ENCODE measurements at places on chromosomes 2 and 18. TPM values are rescaled to one million over a fixed set of nuclear protein-coding genes. Genes with fewer than 3 reads are reported as not detected.

The IL36B gene
- not detected for total RNA-seq

The PSTPIP2 gene
- 14.4 TPM for total RNA-seq

The GAREM2 gene
- 3.3 TPM for total RNA-seq

The CNGA3 gene
- total RNA-seq: not detected

The STEAP3 gene
- 17.4 TPM for total RNA-seq

The CDKL4 gene
- not detected for total RNA-seq

The NOL4 gene
- total RNA-seq: not detected

The CYP27C1 gene
- 0.21 TPM for total RNA-seq

The SLC40A1 gene
- 27.8 TPM for total RNA-seq

- no peak for DNase-seq
Measured at GRCh38 chr2:170217778-170218251, 39.9 kb downstream of the MYO3B start.

DNA sequence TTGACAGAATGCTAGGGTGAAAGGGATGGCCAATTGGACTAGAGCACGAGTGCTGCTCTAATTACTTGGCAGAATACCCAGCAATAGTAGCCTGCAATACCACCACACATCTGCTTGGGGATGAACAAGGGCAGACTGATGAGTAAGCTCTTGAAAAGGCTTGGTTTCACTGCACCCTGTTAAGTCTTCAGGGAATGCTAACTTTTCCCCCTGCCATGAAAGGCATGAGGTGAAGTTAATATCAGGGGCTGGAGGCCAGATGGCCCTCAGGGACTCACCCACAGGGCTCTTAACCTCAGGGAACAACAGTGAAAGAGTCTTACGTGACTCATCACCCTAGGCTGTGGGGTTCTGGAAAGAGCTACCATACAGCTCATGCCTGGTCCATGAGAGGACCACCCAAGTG, 51.7 kb upstream of the MYL1 start:
- no peak for DNase-seq

DNA sequence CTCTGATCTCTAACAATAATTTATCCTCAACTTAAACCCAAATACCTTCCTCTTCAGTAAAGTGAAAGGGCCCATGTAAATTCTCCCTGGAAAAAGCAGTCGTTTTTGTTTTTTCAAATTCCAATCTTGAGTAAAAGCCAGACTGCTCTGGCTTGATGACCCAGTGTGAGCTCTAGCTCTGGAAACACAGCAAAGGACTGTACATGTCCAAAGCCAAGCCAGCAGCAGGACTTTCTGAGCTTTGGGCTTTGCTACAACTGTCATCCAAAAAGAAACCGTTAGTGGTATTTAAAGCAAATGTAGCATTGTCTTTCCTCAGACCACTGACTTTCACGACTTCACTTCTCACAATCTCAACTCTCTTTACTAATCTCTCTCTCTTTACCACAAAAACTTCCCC, 25.4 kb downstream of the SH3YL1 start:
- no peak for DNase-seq

GRCh38 chr18:37297106-37297505, 268.5 kb downstream of the CELF4 start:
- DNase-seq: no peak

- no peak for DNase-seq
Measured at GRCh38 chr2:11674983-11675382, 5.0 kb upstream of the NTSR2 start.

DNA sequence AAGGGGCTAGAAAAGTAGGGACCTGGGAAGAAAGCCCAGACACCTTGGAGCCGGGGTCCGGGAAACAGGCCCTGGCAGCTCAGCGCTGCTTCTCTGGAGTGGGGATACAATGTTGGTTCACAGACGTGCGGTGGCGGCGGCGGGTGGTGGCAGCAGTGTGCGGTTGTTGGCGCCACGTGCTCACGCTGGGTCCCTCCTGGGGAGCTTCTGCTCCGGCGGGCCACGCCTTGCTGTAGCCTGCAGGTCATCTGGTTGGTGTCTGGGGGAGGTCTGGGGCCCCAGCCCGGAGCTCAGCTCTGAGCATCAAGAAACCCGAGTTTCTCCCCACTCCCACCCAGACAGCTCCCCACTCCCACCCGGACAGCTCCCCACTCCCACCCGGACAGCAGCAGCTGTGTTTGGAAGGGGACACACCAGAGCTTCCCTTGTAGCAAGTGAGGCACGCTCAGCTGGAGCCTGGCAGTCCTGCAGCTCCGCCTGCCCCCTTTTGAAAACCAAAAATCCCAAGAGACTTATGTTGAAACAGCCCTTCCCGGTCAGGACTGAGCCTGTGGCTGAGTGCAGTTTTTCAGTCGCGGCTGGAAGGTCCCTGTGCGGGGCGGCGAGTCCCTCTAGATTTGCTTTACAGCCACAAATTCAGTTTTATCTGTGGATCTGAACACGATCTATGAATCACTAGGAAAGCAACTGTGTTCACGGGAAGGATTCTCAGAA, 46.9 kb downstream of the NFATC1 start:
- peak; percentile 46 for DNase-seq

GRCh38 chr2:159946326-159946999, 116.0 kb downstream of the PLA2R1 start:
- DNase-seq: no peak

GRCh38 chr2:120863661-120864320, 128.1 kb downstream of the GLI2 start:
- peak; percentile 44 for DNase-seq

GRCh38 chr2:153963256-153963655, 91.5 kb downstream of the GALNT13 start:
- no peak for DNase-seq

- DNase-seq: no peak
Measured at GRCh38 chr2:136225950-136226835, 108.2 kb upstream of the CXCR4 start.

GRCh38 chr2:10489842-10490555, 41.9 kb upstream of the ODC1 start:
- no peak for DNase-seq

- DNase-seq: no peak
Measured at GRCh38 chr2:33358878-33359277, 117.6 kb upstream of the RASGRP3 start.

DNA sequence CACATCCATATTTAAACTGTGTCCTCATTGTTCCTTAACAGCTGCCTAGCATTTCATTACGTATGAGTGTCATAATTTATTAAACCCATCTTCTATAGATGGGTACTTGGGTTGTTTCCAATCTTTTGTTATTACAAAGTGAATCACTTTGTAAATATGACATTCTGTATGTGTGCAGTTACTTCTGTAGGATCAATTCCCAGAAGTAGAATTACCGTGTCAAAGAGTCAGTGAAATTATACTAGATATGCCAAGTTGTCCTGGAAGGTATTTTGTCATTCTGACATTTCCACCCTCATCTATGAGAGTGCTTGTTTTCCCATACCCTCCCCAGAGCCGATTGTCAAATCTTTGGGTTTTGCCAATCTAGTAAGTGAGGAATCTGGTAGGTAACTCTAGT, 194.5 kb upstream of the APCDD1 start:
- no peak for DNase-seq

- DNase-seq: no peak
Measured at GRCh38 chr2:222518570-222519381, 94.4 kb downstream of the SGPP2 start.

GRCh38 chr2:185583058-185583816, 155.4 kb upstream of the FSIP2 start:
- DNase-seq: no peak

GRCh38 chr2:60844105-60844504, 37.3 kb upstream of the REL start:
- no peak for DNase-seq

- no peak for DNase-seq
Measured at GRCh38 chr2:149036507-149037293, 1.8 kb upstream of the LYPD6B start.

DNA sequence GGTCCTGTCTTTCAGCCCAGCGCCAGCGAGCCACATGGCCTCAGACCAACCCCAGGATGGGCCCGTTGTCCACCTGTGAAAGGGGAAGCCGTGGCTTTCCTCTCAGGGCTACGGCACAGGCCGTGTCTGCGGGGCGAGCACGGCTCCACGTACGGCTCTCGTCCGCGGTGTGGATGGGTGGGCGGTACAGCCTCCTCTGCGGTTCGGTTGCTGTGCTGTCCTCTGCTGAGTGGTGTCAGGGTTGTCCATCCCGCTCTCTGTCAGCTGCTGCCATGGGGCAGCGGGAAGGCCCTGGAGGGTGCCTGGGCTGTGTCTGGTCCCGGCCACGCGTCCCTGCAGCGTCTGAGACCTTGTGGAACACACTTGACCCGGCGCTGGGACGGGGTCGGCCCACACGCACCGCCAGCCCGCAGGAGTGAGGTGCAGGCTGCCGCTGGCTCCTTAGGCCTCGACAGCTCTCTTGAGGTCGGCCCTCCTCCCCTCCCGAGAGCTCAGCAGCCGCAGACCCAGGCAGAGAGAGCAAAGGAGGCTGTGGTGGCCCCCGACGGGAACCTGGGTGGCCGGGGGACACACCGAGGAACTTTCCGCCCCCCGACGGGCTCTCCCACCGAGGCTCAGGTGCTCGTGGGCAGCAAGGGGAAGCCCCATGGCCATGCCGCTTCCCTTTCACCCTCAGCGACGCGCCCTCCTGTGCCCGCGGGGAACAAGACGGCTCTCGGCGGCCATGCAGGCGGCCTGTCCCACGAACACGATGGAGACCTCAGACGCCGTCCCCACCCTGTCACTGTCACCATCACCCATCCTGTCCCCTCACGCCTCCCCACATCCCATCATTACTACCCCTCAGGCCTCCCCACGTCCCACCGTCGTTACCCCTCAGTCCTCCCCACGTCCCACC, 128.7 kb downstream of the NFATC1 start:
- no peak for DNase-seq

DNA sequence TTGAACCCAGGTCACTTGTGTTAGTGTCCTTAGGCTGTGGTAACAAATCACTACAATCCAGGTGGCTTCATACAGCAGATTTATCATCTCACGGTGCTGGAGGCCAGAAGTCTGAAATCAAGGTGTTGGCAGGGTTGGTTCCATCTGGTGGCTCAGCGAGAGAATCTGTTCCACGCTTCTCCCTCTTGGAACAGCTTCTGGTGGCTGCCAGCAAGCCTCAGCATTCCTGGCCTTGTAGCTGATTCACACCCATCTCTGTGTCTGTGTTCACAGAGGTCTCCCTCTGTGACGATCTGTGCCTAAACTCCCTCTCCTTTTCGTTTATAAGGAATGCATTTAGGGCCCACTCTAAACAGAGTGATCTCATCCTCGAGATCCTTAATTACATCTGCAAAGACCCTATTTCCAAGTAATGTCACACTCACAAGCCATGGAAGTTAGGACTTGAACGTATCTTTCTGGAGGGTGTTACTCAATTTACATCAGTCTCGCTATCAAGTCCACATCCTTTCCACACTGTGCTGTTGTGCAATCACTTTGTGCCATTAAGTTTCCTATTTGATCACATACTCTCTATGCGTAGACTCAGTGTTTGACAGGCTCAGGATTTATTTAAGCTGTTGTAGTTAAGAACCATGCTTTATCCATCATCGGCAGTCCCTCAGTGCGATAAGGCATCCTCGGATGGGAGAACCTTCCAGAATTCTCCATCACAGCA, 164.4 kb downstream of the SOCS6 start:
- DNase-seq: no peak

GRCh38 chr2:172256886-172257285, 154.2 kb upstream of the DLX2 start:
- DNase-seq: no peak

All from psoas muscle (tissue), 8 donors.